NCI-H1048 (cell line): ENCODE measurements at places on chromosomes 3 and 15.

DNA sequence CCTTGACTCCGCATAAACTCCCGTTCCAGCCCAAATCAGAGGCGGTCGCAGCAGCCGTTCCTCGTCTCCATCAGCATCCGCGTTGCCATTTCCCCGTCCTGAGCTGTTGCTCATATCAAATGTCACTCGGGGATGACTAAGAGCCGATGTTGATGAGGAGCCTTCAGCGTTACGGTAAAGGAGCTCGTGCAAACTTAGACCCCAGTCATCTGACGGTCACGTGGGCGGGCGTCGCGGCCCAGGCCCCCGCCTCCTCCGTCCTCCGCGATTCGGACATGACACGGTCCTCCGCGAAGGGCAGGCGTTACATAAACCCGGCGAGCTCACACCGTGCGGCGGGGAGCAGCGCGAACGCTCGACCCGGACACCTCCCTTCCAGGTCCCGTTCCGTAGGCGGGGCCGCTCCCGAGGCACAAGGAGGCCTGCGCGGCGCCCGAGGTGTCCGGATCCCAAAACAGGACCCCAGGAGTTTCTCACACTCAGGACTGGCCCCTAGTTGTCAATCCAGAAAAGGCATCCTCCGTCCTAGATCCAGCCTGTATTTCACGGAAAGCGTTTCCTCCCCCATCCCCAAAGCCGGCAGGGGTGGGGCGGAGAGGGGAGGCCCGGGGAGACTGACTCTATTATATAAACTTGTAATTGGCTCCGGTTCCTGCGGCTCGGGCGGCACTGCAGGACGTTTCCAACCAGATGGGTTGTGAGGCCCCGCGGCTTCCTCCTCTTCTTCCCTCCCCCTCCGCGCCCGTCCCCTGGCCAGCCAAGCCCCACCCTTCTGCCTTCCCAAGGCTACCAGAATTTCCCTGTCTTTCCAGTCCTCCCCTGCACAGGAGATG lies 100.0 kb upstream of the IGF1R start:
- DNase-seq: no peak

DNA sequence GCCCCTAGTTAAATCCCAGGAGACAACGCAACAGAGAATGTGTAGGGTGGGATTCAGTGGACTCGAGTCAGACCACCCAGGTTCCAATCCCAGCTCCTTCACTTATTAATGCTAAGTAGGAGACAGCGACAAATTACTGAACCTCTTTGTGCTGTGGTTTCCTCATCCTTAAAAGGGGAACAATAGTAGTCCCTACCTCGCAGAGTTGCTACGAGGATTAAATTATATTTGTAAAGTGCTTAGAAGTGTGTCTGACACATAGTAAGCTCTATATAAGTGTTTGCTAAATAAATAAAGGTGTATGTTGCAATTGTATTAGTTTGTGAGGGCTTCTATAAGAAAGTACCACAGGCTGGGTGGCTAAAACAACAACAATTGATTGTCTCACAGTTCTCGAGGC lies 58.0 kb upstream of the PPARG start:
- no peak for DNase-seq

GRCh38 chr3:196225086-196225485 lies 8.8 kb downstream of the SLC51A start:
- no peak for DNase-seq

DNA sequence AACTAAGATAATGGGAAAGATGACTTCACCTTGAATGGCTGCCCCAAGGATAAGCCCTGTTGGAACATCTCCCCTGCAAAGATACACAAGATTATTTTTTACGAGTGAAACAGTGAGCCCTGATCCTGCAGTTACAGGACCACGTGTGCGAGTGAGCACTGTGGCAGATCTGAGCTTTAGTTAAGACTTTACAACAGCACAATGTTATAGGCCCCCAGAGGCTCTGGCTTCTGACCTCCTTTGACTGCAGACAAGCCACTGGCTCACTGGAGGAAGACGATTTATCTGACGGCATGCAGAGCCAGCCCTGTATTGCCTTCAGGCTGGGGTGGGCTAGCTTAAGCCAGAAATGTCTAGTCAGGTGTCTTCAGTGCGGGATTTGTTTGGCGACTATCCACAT lies 174.4 kb downstream of the ARRDC4 start:
- no peak for DNase-seq

GRCh38 chr3:38108649-38109579 lies 28.0 kb downstream of the ACAA1 start:
- DNase-seq: no peak

GRCh38 chr15:91936927-91937326 lies 83.4 kb downstream of the SLCO3A1 start:
- DNase-seq: no peak

GRCh38 chr3:175476489-175476888 lies 617.4 kb downstream of the NAALADL2 start:
- no peak for DNase-seq

GRCh38 chr3:16203031-16203430 lies 28.6 kb downstream of the GALNT15 start:
- DNase-seq: no peak

DNA sequence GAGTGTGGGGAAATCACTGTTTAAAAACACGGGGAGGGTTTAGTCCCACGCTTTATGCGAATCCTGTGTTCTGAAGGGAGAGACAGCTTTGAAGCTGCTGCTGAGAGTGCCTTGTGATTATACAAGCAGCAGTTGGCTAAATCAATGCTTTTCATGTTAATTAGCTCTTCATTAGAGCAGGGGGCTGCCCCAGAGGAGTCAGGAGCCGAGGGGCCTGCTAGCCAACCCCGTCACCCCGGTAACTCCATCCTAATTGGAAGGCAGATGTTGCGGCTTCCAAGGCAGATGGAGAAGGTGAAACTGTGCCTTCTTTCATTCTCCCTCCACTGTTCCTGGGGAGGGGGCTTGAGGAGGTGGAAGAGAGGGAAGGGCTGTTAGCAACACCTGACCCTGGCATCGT lies 92.4 kb upstream of the ANKRD34C start:
- DNase-seq: no peak

GRCh38 chr15:78335985-78336384 lies 4.2 kb upstream of the CRABP1 start:
- no peak for DNase-seq

- no peak for DNase-seq
These were observed 65.2 kb downstream of the TPRA1 start for GRCh38 chr3:127525373-127525772.

DNA sequence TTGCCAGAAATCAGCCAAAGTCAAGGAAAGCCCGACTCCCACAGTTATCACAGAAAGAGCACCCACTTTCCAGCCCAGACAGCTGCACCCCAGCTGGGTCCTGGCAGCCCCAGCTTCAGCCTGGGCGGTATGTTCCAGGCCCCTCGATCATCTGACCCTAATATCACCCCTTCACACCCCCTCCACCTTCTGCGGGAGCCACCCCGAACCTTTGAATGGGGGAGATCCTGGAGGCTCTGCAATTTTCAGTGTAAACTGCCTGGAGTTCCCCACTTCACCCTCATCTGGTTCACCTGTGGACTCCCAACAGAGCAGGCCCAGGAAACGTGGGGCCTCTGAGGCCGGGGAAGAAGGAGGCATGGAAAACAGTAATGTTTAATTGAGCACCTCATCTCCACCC lies 5.9 kb downstream of the PRSS50 start:
- no peak for DNase-seq

DNA sequence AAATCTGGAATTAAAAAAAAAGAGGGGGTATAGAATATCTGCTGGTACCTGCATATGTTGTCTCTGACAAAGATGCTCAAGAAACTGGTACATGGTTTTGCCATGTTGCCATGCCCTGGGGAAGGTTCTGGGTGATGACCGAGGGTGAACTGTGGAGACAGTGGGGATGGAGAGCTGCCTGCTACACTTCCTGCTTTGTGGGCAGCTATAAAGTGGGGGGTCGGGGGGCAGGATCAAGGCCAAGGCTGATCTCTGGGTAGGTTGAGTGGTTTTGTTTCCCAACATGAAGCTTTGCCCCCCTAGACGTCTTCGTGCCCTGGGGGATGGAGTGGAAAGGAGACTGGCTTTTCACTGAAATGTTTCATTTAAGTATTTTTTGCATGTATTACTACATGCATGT lies 74.6 kb downstream of the IQSEC1 start:
- DNase-seq: no peak

DNA sequence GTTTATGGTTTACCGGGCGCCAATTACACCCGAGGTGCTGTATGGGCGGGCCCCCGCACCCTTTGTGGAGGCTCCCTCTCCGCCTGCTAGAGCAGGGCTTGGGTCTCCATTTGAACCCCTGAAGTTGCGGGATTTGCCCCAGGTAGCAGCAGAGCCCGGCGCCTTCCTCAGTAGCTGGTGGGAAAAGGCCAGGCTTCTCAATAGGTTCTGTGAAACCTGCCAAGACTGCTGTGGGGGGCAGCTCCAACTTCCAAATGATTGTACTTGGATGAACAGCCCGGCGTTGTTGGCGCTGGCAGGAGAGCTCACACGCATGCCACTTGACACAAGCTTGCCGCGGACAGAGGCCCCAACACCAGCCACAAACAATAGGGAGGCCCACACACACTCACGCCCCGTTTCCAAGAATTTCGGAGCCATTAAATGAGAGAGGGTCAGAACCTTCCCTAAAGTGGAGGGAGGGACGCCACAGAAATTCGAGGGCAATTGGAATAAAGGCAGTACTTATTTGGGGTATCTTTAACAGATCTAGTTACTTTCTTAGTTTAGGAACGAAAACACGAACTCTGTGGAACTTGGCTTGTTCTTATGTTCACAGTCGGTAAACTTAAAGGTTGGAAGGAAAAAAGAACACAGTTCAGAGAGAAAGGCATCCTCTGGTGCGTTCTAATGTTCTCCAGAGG lies 1.4 kb downstream of the EPHB3 start:
- DNase-seq: no peak

GRCh38 chr3:174387736-174388135 lies 471.4 kb upstream of the NAALADL2 start:
- no peak for DNase-seq

DNA sequence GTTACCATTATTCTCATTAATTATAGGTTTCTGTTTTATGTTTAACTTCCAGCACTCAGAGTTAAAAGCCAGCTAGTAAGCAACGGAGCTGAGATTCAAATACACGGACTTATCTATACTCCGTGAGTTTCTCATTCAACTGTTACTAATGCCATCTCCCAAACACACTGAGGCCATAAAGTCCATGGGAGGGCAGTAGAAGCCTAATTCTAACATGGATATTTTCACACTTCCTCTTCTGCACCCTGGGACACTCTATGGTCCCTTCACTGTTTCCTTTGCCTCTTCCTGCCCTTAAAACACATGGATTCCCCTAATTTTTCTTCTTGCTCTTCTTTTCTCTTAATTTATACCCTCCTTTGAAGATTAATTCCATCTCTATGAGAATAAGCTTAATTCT lies 245.0 kb downstream of the KLF13 start:
- DNase-seq: no peak

DNA sequence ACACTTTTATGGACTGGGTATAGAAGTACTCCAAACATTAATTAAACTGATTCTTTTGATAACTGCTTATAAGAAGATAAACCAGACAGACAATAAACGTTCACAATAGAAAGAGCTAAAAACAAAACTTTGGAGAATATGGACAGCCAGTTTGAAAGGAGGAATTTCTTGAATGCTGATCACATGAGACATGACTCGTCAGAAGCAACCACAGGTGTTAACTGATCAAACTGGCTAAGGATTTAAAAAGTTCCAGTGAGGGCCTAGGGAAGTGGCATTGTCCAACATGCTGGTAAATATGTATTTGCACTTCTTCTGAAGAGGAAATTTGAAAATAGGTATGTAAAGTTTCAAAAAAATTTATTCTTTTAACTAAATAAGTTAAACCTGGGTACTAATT lies 29.4 kb upstream of the AP3B2 start:
- no peak for DNase-seq

GRCh38 chr3:7787871-7788828 lies 713.5 kb upstream of the LMCD1 start:
- DNase-seq: no peak

- no peak for DNase-seq
These were observed 11.7 kb downstream of the MRPS11 start for GRCh38 chr15:88479169-88479568.

GRCh38 chr15:70047386-70048197 lies 50.1 kb downstream of the TLE3 start:
- no peak for DNase-seq

- DNase-seq: no peak
These were observed 630.3 kb downstream of the NAALADL2 start for GRCh38 chr3:175489406-175489805.

DNA sequence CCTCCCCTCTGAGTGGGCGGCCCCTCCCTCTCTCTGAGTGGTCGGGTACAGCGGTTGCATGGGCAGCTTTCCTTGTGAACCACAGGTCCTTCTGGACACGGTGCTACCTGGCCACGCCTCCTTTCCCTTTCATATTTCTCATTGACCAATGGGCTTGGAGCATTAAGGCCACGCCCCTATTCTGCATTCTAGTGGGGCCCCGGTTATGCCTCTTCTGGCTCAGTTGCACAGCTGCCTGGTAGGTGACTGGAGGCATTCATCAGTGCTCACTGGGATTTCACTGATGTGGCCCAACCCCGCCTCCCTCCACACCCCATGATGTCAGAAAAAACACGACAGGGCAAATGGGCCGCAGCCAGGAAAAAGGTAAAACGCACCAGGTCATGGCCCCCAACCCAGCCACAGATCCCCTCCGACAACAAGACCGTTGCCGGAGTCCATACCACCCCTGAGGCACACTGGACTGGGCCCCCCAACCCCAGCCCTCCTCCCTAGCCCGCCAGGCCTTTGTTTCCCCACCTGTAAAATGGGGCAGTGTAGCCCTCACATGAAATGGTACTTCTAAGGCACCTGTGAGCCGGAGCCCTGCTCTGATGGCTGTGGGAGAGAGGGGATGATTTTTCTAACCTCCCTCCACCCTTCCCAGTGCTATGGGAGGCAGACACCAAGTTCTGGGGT lies 26.3 kb downstream of the NGRN start:
- no peak for DNase-seq

DNA sequence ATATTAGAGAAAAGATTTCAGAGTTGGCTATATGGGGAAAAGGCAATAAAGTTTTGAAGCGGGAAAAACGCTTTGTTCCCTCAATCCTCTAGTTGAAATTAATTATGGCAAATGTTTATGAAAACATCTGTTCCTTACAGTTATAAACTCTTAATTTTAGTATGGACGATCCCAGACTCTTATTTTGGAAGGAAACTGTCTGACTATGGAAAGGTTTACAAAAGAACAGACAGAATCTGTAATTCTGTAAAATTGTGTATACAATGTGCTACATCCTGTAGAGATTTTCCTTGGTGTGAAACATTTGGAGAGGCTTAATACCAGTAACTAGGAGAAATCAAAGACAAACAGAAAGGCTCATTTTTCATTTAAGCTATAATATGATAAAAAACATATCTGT lies 311.8 kb downstream of the TBC1D5 start:
- no peak for DNase-seq

DNA sequence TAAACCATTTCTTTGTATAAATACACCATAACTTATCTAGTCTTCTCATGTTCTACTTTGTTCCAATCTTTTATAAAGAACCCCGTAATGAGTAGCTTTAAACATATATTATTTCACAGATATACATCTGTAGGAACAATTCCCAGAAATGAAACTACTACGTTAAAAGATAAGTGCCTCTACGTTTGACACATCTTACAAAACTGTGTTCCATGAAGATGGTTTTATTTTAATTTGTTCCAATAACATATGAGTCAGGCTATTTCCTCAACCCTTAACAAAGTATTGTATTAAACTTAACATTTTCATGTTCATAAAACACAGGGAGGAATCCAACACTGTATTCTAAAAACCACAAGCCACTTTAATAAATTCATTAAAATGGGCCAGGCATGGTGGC lies 52.9 kb downstream of the TRPM7 start:
- DNase-seq: no peak
